ENCODE measurements at places on chromosomes 5 and 9. TPM values are rescaled to one million over a fixed set of nuclear protein-coding genes. Genes with fewer than 3 reads are reported as not detected.

The ADAMTS12 gene
- not detected for total RNA-seq

GRCh38 chr9:106304401-106304920, 558.5 kb upstream of the ZNF462 start:
- no peak for DNase-seq

GRCh38 chr9:31500422-31500821, 884.0 kb upstream of the ACO1 start:
- no peak for DNase-seq

DNA sequence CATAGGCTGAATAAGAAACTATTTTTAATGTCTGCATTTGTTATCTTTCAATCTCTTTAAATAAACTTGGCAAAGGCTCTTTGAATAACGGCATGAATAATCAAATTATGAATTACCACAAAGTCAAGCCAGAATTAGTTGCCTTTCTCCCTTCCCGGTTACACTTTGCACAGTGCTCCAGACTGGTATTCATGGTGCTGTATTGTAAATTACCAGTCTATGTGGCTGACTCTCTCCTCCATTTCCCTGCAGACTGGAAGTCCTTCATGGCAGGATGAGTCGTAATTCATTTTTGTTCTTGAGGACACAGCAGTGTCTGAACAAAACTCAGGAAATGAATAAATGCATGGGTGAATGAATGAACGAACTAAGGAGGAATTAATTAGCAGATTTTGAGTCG, 142.9 kb downstream of the GNA14 start:
- DNase-seq: no peak

DNA sequence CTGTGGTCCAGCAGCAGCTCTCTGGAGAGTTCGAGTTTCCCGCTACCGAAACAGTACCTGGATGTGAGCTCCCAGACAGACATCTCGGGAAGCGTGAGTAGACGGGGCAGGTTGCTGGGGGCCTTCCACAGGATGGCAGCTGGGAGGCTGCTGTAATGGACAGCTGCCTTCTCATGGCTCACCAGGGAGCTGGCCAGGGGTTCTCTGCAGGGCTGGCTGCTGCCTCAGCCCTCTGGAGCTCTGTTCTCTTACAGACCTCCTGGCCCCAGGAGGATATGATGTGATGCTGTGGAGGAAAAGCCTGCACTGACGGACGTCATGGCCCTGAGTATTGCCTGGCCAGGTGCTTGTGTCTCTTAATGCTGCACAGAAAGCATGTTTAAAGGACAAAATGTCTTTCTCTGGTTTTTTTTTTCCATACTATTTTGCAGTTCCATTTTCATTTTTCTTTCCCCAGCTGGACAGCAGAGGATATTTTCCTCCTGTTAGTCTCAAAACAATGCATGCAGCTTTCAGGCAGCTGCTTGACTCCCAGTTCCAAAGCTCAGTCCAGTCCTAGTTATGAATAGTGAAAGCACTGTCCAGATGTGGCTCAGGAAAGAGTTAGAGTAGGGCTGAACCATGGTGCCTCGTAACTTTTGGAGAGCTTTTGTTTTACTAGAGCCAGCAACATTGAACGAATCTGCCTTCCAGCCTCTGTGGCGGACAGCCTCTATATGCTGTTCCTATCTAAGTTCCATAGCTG, 77.5 kb upstream of the RARS1 start:
- DNase-seq: no peak

GRCh38 chr9:126516936-126517832, 96.5 kb upstream of the LMX1B start:
- peak; percentile 76 for DNase-seq

GRCh38 chr5:1881098-1881572, 1.6 kb downstream of the IRX4 start:
- no peak for DNase-seq

GRCh38 chr5:78467752-78468357, 107.4 kb downstream of the SCAMP1 start:
- no peak for DNase-seq

DNA sequence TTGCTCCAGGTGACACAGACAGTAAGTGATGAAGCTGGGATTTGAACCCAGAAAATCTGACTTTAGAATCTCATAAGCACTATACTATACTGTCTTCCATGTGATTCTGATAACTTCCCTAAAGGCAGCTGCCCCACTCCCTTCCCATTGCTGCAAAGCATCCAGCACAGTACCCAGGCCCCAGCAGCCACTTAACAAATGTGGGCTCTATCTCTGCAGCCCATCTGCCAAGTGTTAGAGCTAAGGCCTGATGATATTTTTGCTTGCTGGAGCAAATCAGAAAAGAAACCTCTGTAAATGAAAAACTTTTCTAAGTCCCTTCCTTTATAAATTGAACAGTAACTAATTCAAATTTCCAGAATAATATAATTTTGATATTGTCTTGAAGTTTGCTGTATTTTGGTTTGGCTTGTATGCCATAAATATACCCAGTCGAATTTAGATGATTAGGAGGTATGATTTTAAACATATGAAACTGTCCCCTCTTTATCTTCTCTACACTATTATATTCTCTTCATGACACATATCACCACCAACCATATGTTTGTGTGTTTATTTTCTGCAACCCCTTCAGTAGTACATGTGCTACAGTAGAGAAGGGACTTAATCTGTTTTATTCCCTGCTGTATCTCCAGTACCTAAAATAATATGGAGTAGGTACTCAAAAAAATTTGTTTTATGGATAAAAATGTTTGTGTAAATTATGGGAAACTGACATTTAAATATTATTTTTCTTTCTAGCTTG, 63.8 kb downstream of the SMIM15 start:
- DNase-seq: no peak

DNA sequence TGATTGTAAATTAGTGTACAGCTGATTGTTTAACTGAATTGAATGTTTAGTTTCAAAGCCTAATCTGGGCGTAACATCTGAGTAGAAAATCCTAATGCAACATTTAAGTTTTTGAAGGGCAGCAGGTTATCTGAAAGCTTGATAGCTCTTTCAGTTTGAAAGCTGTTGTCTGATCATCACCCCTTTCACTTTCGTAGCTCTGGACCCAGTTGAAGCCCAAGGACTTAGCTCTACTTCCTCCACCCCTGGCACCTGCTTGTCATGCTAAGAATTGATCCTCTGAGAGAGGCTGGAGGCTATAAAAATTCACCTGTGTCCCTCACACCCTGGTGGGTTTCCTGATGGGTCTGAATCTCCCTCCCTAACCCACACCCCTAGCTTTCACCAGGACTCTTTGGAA, 86.0 kb downstream of the ZFAND5 start:
- DNase-seq: no peak

DNA sequence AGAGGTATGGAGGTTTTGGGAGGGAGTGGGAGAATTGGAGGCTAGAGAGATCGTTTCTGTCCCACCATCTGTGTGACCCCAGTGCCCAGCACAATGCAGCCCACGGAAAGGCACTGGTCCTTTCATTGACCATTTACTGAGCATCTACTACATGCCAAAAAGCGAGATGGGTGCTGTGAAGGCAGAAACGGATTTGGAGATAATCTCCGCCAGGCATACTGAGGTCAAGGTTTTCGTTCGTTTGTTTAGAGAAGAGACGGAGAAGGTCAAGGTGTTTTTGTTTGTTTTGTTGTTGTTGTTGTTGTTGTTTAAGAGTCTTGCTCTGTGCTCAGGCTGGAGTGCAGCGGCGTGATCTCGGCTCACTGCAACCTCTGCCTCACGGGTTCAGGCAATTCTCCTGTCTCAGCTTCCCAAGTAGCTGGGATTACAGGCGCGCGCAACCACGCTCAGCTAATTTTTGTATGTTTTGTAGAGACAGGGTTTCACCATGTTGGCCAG, 593 bp upstream of the ZBTB43 start:
- DNase-seq: no peak

DNA sequence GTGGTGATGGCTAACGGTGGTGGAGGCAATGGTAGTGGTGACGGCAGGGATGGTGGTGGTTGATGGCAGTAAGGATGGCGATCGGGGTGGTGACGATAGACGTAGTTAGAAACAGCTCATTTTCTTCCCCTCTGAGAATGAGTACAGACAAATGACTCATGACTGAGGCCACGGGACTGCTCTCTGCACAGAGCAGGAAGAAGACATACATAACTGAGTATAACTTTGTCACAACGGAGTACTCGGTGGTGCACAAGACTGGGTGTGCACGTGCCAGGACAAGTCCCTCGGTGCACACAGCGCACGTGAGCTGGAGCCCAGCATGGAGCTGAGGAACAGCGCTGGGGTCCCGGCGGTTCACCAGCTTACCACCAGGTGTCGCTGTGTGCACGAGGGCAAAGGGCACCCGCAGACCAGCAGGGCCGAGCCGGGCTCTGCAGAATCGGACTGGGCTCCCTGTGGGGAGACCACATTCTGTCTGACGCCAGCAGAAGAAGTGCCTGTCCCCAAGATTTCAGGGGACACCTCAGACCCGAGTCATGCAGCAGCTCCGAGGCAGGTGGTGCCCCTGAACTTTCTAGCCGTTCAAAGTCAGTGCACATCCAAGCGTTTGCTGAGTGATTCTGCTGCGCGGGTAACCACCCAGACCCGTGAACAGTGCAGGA, 188.6 kb downstream of the FSTL4 start:
- peak; percentile 87 for DNase-seq

DNA sequence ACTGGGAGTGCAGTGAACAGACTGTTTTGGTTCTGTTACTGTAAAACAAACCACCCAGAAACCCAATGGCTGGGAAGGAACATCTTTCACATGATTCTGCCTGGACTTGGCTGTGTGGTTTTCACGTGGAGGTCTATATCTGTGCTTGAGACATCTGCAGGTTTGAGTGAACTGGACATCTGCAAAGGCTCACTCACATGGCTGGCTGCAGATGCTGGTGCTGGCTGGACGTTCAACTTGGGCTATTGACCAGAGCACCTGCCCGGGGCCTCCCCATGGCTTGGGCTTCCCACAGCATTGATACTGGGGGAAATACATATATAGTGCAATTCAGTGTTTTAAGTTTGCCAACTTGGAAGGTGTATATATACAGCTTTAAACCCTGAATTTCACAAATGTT, 6.8 kb downstream of the CTSL start:
- DNase-seq: no peak

DNA sequence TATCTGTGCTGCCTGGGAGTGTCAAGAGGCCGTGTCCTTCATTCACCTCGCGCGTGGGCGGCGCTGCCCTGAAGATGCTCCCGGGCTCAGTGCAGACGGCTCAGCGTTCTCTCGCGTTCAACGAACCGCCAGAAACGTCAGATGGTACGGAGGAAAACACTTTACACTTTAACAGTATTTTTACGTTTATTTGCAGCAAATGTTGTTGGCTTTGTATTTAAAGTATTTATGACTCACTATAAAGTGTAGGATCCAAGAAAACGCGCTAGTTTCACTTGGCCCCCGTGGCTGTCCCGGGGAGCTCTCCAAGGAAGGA, 544 bp upstream of the ERCC6L2 start:
- DNase-seq: peak; percentile 83

DNA sequence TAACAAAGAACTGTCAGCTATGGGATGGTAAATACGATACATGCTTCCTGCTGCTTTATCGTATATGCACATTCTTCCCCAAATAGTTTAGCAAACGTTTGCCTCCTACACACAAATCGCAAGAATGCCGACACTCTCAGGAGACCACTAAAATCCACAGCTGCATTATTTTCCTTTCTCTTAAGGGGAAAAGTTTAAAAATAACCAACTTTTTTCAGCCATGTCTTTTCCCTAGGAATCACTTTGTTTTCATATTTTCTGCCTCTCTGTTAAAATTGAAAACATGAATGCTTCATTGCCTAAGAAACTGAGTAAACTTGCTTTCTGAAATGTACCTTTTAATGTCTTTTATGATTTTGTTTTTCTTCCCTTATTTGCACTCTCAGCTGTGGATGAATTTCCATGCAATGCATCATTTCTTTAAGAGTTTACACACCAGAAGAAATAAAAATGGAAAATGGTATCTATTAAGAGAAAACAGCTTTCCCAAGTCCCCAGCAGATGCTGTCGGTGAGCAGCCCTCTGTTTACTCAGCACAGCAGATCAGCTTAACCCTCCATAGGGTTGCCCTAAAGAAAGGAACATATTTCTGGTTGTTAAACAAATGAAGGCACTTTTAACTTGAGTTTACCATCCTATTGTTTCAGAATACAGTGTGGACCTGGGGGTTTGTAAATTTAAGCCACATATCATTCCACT, 66.2 kb downstream of the IZUMO3 start:
- no peak for DNase-seq

DNA sequence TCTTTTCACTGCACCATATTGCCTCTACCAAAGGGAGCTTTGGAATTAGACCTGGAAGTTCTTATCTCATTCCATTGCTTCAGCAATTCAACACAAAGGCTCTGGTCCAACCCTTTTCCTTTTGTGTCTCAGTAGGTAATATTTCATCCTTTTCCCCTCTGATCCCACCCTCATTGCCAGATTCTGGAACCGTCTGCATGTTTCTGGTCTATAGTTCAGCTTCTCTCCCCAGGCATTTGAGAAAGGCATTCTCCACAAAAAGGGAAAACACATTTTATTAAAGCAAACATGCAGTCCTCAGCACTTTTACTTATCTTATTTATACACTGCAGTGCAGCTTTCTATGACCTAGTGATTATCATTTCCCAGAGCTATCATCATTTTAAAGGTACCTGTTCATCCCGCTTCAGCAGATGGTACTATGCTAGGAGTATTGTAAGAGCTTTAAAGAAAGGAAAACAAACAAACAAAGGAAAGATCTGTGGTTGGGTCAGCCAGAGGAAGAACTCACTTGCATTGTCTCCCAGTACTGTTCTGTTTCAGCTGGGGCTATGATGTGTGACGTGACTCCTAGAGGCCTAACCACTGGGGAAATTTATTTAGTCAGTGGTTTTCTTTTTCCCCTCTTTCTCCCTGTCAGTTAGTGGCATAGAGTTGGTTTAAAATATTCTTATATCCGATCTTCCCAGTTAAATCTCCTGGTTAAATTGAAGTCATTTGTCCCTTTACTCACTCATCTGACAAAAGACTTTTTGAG, 269.2 kb downstream of the TMEM38B start:
- DNase-seq: no peak

The ZBTB26 gene
- total RNA-seq: 6.0 TPM

DNA sequence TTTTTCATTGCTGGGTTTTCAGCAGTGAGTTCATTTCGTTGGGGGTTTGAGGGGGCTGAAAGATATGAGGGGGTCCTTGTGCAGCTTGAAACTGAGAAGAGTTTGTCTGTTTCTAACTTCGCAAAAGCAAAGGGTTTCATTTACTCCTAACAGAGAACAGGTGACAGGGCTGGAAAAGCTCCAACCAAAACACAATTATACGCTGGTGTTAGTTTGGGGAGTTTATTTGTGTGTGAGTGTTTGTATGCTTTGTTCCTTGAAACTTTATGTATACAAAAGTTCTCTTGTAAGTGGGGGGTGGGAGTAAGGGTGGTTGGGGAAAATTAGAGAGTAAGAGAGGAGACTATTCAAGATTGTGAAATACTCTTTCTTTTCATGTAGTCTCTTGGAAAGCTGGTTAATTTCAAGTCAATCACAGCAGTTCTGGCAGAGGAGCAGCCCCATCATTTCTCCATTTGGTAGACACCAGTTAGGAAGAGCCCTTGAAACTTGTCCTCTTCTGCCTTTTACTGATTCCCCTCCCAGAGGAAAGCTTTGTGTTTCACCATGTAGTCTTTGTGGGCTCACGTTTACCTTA, 881 bp downstream of the TNFAIP8 start:
- DNase-seq: no peak

GRCh38 chr5:57190593-57190992, 16.7 kb downstream of the GPBP1 start:
- no peak for DNase-seq
